Stimulated activated CD4-positive, alpha-beta T cell treated with anti-CD3 and anti-CD28 coated beads, Interleukin-2, amount 100 ng/mL, for 24 hours (primary cell): ENCODE measurements at places on chromosomes 6 and 20.

DNA sequence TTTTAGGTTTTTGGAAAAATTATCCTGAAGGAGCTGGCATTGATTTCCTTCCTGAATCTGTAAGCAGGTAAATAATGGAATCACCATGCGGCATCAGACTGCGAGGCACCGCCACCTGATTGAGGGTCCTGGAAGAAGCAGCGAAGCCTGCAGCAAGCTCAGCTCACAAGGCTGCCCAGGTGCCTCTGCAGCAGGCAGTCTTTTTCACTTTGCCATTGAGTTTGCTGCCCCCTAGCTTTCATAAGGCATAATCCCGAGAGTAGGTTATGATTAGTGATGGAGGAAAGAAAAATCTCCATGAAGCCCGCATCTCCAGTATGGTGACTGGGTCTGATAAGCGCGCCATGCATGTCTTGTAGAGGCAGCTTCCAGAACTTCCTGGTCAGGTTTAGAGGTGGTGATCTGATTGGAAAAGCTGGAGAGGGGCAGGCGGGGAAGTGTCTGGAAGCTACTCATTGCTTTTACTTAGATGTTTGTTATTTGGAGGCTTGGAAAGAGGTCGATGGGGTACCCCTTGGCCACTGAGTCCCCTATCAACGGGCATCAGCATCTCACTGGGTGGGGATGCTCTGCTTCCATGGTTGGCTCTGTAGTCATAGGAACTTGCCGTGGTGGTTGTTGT is 26.7 kb downstream of the IYD start:
- no peak for DNase-seq

GRCh38 chr6:84606860-84607259 is 157.5 kb downstream of the TBX18 start:
- no peak for DNase-seq

DNA sequence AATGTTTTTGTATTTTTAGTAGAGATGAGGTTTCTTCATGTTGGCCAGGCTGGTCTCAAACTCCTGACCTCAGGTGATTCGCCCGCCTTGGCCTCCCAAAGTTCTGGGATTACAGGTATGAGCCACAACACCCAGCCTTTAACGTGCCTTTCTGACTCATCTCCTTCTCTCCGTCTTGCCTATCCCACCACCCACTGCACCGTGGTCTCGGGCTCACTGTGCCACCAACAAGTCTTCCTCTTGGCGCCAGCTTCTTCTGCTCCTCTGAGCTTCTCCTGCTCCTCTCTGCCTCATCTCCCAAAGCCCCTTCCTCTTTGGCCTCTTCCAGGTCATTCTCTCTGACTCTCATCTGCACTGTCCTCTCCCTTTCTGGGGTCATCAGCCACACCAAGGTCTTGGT is 41.0 kb downstream of the TMEM242 start:
- DNase-seq, result no peak

- no peak for DNase-seq
These were observed 16.4 kb upstream of the COL12A1 start for GRCh38 chr6:75222261-75222660.

DNA sequence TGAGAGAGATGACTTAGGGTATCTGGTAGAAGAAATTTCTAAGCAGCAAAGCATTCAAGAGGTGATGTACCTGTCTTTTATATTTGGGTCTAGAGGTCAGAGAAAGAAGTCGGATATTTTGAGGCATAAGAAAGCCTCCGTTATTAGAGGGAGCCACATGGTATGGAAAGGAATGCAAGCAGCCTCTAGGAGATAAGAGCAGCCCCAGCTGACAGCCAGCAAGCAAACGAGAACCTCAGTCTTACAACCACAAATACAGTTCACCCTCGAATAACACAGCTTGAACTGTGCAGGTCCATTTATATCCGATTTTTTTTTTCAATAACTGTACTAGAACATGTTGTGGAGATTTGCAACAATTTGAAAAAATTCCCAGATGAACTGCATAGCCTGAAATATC is 190.7 kb upstream of the VGLL2 start:
- no peak for DNase-seq

GRCh38 chr6:18155864-18156421 is 721 bp downstream of the KDM1B start:
- peak; percentile 51 for DNase-seq

GRCh38 chr6:128057946-128058345 is 157.1 kb upstream of the THEMIS start:
- no peak for DNase-seq
